ENCODE measurements at places on chromosomes 5 and 9.

GRCh38 chr5:170809551-170809950 is 26.0 kb downstream of the GABRP start:
- DNase-seq: peak; percentile 52

GRCh38 chr9:136086951-136087740 is 7.9 kb downstream of the NACC2 start:
- peak; percentile 5 for DNase-seq

GRCh38 chr5:29162297-29162696 is 2031.2 kb upstream of the CDH6 start:
- DNase-seq: peak; percentile 20

GRCh38 chr5:67960939-67961338 is 254.6 kb upstream of the PIK3R1 start:
- no peak for DNase-seq

GRCh38 chr9:125672876-125673275 is 34.1 kb downstream of the MAPKAP1 start:
- DNase-seq: no peak

Data from neural progenitor cell (in vitro differentiated cells).